AG08395 (cell line): ENCODE measurements at places on chromosomes 1 and 21.

GRCh38 chr1:116852910-116853309, 56.8 kb upstream of the PTGFRN start:
- DNase-seq, result peak; percentile 49

- DNase-seq, result peak; percentile 60
These were observed 650 bp downstream of the PCNX2 start for GRCh38 chr1:233294913-233295236.

DNA sequence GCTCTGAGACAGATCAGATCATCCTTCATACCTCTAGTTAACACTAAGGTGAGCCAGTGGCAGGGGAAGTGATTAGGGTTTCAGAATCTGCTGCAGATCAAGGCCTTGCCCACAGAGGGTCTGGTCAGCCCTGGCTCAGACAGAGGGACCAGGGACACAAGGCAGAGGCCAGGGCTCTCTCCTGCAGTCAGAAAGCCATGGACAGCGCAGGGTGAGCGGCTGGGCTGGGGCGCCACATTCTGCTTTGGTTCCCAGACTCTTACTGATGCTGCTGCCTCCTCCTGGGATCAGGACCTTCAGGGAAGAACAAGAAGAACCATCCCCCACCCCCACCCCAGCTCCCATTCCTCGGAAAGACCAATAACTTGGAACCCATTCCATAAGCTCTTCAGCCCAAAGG, 43.1 kb downstream of the GPR161 start:
- DNase-seq, result no peak

GRCh38 chr1:208335371-208336136, 91.4 kb upstream of the PLXNA2 start:
- DNase-seq, result no peak

GRCh38 chr1:231049121-231049979, 9.3 kb upstream of the FAM89A start:
- no peak for DNase-seq

- peak; percentile 35 for DNase-seq
These were observed 43.0 kb downstream of the JAK1 start for GRCh38 chr1:64923294-64923718.

DNA sequence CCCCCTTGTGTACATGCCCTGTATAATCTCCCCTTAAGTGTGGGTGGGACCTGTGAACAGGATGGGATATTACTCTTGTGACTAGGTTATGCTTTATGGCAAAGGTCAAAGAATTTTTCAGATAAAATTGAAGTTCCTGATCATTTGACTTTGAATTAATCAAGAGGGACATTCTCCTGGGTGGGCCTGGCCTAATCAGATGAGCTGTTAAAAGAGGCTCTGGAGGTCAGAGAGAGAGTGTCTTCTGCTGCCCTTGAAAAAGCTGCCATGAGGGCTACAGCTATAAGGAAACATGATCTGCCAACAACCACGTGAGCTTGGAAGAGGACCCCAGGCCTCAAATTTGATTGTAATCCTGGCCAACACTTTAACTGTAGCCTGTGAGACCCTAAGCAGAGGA, 125.6 kb upstream of the CSF3R start:
- no peak for DNase-seq

DNA sequence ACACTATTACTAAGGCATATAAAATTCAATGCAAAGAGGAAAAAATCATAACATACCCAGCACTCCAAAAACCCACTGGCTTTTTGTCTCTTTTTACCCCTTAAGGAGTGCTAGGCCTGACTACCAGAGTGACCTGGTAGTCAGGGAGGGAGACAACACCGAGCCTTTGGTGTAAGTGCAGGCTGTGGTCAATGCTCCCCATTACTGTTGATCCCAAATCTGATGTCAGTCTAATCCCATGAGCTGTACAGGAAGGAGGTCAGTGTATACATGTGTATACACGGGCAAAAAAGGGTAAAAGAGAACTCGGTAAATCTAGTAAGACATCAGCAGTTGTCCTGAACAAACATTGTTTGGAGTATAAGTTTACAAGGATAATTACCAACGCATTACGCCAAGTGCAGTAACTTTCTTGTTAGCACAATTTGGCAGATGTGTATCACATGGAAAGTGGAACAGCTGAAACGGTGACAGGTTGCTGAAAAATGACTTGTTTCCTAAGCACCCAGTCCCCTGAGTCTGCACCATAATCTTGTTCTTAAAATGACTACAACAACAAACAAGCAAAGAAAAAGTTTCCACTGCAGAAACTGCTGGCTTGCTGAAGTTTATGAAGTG, 217.9 kb downstream of the KCNH1 start:
- DNase-seq, result no peak

GRCh38 chr1:228734881-228735801, at the start of gene RHOU:
TSS of gene RHOU (plus strand) at chr1:228735479. CDS start at chr1:228735743, 264 bp downstream.
- peak; percentile 76 for DNase-seq

DNA sequence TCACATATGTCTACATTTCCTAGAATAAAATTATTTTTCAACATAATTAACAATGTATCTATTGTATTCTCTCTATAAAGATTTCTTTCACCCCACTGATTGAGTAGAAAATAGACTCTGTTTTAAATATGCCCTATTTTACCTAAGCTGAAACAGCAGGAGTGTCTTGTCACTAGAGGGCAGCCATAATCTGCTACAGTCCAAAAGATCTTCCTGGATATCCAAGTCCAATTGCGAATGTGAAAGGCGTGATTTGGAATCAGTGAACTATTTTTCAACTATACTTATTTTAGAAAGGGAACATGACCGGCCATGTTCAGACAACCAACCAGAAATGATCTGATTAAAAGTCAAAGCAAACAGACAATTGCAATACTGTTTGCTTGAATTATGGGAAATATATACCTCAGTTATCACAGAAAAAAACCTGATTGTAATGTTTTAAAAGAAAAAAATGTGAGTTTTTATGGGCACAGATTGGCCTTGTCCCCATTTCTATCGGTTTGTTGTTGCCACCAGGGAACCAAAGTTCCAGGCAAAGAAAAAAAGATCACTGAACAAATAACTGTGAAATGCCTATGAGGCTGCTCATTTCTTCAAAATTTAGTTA, 1211.0 kb upstream of the ADGRL4 start:
- DNase-seq, result peak; percentile 45

- DNase-seq, result no peak
These were observed 155.1 kb downstream of the HHAT start for GRCh38 chr1:210483821-210484220.

DNA sequence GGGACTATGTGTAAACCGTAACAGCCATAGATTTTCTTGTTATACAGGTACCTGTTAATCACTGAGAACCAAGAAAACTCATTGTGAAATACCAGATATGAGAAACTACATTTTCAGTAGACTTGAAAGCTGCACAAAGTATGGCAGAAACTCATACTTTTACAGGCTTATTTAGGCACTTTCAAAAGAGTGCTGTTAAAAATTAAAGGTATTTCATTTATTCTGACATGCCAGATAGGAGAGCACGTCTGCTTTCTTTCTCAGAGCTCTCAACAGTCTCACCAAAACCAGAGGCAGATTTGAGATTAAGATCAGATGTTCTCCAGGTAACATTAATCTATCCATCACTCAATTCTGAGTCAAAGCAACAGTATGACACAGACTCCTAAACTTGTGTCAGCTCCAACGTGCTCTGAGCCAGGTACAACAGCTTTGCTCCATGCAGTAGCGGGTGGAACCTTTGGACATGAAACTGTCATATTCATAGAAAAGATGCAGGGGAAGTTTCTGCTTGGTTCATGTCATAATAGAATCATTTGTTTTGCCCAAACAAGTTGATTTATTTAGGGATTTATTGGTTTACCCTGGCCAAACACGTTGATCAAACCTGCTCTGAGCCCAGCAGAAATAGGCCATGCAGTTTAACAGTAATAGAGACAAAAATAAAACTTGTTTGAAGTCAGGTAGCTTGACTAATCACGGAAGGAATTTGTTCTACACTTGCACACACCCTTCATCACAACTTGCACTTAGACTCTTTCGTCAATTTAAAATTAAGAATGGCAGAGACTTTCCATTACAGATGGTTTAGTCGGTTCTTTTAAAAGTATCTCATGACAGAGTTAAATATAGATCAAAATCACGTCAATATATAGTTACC, 20.8 kb upstream of the TSNAX start:
- no peak for DNase-seq

- peak; percentile 88 for DNase-seq
These were observed 68.3 kb downstream of the DHRS3 start for GRCh38 chr1:12549460-12550349.

DNA sequence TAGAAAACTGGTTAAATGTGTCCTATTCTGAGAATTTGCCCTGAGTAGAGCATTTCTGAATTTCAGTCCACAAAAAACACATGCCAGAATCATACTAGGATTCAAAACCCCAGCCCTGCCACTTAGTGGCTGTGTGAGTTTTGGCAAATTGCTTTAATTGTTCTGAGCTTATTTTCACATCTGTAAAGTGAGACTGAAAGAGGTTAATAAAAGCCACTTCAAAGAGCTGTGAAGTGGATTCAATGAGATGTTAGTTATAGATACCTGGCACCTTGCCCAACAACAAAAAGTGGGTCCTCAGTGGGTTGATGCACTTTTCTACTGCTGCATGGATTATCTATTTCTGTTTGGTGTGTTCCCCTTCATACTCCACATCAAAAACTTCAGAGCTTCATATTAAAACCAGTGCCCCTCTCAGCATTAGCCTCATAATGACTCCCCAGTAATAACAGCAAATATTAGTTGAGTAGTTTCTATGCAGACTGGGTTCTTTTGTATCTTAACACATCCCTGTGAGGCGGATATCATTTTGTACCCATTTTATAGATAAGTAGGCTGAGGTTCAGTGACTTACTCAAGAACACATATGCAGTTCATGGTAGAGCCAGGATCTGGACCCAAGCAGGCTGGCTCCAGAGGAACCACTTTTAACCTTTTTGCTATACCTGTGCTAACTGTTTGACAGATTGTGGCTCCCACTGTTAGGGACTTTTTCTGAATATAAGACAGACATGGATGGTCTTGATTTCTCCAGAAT, 14.2 kb upstream of the ADORA3 start:
- DNase-seq, result no peak

DNA sequence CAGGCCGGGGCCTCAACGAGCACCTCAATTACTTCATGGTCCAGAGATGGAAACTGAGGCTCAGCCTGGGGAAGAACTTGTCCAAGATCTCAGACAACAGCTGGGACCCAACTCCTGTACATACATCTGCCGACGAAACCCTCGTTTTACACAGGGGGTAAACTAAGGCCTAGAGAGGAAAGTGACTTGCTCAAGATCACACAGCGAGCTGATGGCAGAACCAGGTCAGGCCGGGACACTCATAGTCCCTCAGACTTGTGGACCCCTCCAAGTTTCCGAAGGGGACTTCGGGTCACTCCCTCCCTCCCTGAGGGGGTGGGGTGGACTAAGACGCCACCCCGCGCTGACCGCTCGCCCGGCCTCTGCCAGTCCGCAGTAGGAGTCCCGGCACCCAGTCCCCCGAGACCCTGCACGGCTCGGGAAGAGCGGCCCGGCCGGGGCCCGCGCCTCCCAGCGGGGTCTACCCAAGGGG, 430 bp downstream of the WASF2 start:
- DNase-seq, result no peak

- peak; percentile 46 for DNase-seq
These were observed 14.2 kb downstream of the PRRX1 start for GRCh38 chr1:170678027-170678600.

GRCh38 chr21:32728456-32728839, 635 bp upstream of the SYNJ1 start:
- DNase-seq, result no peak
